Hematopoietic multipotent progenitor cell treated with erythropoietin and hydrocortisone succinate and interleukin-3 and kit ligand, for 6 days (in vitro differentiated cells): ENCODE measurements at places on chromosomes 2 and 18.
A peak's percentile ranks its signal among the peaks of the same experiment; 100 is the strongest.

GRCh38 chr2:29480426-29480825 is 365.2 kb downstream of the CLIP4 start:
- peak; percentile 80 for DNase-seq

- no peak for DNase-seq
Measured at GRCh38 chr2:134405611-134406081, 151.8 kb downstream of the MGAT5 start.

DNA sequence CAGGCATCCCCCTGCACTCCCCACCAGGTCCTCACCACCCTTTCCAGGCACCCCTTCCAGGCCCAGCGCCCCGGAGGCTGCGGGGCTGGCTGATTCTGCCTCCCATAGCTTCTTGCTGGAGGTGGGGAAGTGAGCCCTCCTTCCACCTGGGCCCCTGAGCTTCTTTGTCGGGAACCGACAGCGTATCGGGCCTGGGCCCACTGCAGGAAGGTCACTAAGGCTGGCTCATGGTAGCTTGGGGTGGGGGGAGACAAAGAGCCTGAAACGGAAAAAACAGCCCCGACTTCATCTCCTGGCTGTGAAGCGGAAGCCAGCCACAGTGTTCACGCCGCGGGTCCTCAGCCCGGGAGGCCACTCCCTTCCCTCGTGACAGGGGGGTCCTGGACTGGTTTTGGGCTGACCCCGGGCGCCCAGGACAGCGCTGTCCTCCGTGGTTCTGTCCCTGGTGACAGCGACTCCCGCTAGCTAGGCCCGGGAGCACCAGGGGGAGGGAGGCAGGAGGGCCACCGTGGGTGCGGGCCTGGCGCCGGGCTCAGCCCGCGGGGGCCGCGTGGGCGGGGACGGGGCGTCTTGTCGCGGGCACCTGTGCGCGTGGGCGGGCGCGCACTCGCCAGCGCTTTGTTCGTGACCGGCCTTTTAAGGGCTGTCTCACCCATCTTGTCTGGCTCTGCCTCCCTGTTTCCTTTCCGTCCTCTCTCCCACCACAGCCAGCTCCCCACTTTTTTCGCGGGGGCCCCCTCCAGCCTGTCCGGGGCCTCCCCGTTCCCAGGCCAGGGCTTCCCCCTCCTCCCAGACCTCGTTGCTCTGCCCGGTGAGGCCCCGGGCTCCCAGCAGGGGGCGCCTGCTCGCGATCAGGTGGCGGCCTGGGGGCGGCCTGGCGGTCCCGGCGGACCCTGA is 64.9 kb downstream of the DNMT3A start:
- peak; percentile 71 for DNase-seq

DNA sequence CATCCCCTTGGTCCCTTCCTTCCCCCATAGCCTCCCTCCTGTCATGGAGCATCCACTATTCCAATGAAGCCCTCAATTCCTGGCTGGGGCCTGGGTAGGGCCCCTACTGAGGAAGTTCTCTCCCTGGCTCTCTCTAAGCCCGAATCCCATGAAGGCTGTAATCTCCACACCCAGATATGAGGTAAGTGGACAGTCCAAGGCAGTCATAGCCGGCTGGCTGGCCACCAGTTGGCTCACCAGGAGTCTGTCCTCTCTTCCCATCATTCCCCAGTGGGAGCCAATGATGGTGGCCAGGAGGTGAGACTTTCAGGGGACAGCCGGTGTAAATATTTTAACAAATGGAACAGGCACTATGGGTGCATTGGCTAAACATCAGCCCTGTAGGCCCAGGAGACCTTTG is 6.8 kb upstream of the TAF1B start:
- DNase-seq: no peak

DNA sequence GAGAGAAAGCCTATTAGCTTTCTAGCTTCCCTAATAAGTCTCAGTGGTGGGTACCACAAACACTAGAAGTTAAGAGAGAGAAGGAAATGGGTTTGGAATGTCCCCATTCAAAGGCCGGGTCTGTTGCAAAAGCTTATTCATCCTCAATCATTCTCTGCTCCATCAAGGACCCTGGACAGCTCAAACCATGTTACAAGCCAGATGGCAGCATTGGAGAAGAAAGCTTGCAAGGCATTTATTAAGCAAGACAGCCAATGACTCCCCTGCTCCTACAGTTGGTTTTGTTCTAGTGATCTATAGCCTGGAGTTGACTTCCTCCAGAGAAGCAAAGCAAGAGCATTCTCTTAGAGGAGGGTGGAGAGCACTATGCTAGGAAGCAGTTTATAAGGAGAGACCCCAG is 86.9 kb upstream of the LMAN1 start:
- DNase-seq: peak; percentile 6

DNA sequence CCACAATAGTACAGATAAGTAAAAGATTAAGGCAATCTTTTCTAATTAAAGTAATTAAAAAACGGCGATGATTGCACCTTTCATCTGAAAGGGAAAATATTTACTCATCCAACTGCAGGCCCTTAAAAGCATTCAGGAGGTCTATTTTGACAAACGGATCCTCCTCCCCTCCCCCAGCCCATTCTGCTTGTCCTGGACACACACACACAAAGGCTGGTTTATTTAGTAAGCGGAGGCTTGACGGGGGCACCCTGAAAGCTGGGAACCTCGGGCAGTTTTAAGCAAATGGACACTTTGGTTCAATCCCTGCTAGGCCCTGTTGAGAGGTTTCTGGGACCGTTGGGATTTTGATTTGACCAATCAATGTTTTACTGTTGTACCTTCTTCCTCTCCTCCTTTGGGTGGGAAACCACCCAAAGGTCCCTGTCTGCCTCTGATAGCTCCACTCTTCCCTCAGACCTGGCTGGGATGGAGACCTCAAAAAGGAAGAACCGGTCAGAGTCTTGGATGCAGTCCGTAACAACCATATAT is 135.8 kb upstream of the HAAO start:
- peak; percentile 75 for DNase-seq

DNA sequence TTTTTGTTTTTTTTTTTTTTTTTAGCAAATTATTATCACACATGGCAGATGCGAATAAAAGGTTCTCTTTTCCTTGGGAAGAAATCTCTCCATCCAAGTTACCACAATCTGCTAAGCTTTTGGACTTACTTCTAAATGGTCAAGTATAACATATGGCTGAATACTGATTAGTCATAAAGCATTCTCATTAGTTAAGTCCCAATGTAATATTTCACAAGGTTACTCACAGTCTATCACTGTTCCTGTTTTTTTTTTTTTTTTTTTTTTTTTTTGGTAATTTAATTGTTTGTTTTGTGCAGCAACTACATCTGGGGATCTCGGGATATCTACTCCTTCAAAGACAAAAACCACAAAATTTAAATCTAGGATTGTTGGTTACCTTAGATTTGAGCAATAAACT is 771.7 kb downstream of the CPS1 start:
- no peak for DNase-seq

DNA sequence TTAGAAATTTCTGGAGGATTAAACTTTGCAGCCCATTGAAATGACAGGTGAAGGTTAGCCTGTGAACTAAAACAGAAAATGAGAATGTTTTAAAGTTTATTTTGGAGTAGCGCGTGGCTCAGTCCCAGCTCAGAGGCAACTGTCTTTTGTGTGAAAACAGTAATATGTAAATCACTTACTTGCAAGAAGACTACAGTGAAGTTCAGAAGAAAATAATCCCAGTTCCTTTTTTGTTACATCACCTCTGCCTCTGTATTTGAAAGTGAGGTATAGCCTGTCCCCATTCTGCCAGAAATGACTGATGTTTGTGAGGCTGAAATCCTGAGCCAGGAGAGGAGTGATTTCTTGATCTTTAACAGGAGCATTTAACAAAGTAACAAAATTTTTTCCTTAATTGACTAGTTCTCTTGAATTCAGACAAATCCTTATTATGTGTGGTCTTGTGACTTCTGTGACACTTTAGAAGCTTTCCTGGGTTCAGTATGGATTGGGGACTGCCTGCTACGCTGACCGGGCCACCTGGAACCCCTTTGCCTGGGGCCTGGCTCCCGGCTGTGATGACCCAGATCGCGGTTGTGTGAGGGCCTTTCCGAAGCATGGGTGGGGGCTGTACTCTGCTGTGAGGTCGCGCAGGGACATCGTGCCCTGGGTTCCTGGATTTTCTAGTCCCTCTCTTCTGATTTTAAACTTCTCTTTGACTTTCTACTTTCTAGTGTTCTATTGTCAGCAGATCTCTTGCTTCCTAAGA is 24.3 kb downstream of the TRAPPC12 start:
- DNase-seq: no peak

- no peak for DNase-seq
Measured at GRCh38 chr18:24315170-24315569, 82.5 kb downstream of the OSBPL1A start.

DNA sequence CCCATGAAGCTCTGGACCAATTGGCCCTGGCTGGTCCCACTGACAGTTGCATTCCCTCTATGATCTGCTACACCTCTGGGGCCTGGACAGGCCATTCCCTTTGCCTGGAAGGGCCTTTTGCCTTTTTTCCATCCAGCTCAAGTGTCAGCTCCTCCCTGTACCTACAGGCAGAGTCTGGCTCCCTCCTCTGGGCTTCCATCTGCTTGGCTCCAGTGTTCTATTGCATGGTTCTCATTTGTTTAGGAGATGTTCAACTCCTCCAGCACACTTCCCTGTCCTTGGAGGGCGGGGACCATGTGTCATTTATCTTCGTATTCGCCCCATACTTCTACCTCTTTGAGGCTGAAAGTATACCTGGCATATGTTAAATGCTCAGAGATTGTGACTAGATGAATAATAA is 61.1 kb downstream of the PRKCE start:
- no peak for DNase-seq

- DNase-seq: no peak
Measured at GRCh38 chr2:96788442-96789244, 27.4 kb upstream of the CNNM3 start.

DNA sequence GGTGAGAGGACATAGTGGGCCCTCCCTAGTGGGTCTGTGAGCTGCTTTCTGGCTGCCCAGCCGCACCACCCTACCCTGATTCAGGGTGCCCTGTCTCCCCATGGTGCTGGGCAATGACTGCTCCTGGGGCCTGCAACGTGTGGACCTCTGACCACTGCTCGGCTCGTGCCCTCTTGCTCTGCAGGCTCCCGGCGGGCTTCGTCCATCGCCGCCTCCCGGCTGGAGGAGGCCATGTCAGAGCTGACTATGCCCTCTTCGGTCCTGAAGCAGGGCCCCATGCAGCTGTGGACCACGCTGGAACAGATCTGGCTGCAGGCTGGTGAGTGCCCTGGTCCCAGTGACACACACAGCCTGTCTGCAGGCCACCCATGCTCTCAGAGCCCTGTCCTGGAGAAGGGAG is 103.5 kb downstream of the STPG4 start:
- DNase-seq: no peak

DNA sequence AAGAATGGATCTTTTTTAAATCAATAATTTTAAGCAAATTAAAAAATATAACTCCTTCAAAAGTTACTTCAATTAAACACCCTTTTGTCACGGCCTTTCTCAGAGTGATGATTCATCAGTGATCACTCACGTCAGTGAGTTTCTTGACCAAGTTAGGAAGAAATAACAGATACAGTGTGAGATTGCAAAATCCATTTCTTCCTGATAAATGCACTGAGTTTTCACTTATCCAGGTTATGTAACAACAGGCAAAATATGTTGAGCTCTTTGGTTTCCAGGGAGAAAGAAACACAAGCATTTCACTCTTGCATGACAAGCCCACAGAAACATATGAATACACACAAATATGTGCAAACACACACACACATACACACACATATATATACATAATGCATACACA is 195.9 kb upstream of the CYRIA start:
- peak; percentile 18 for DNase-seq

- no peak for DNase-seq
Measured at GRCh38 chr2:26312471-26312870, 33.5 kb upstream of the SELENOI start.

DNA sequence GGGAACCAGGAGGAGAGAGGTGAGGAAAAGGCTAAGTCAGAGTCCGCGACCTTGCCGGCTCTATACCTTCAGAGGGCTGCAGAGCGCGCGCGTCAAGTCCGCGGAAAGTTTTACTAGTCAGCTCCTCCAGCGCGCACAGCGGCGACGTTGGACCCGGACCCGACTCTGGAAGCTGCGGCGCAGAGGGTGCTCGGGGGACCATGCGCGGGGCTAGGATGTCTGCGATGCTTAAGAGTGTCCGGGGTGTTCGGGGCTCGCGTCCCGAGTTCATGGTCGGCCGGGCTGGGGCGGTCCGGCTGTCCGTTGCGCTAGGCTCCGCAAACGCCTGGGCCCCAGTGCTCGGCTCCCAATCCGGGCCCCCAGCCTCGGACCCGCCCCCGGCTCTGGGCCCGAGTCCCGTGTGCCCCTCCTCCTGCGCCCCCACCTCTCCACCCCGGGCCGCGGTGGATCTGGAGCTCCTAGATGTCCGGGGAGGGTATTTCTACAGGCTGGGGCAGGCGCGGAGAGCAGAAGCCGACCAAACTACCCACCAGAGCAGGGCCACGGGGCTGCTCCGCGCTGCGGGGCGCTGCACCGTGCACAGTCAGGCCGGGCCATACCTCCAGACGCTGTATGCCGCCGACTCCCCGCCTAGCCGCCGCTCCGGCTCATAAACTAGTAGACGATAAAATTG is at the start of gene LBX2:
TSS of gene LBX2 (minus strand) at position 337 of the 673 bp plus-strand sequence. CDS start at position 271, 66 bp downstream.
- DNase-seq: peak; percentile 67

- DNase-seq: no peak
Measured at GRCh38 chr2:112591413-112591812, 7.0 kb downstream of the CHCHD5 start.
